ENCODE measurements at places on chromosomes 7 and 10.

DNA sequence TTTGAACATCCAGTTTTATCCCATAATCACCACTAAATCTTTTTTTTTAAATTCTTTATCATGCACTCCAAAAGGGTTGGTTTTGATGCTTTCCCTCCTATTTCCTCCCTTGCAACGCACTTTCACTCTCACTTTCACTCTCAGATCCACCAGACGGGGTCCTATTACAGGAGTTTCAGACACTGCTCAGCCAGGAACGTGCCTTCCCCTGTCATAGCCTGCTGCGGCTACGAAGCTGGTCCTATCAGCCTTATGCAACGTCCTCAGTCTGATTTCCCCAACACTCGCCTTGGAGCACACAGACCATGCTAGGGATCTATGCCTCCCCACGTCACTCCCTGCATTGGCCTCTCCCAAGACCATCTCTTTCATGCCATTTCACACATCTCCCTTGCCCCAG, 23.4 kb downstream of the ZPBP start:
- DNase-seq: no peak

- no peak for DNase-seq
Measured at GRCh38 chr7:31432176-31432575, 81.7 kb upstream of the ITPRID1 start.

- no peak for DNase-seq
Measured at GRCh38 chr7:141788296-141788695, 1.7 kb upstream of the TAS2R5 start.

DNA sequence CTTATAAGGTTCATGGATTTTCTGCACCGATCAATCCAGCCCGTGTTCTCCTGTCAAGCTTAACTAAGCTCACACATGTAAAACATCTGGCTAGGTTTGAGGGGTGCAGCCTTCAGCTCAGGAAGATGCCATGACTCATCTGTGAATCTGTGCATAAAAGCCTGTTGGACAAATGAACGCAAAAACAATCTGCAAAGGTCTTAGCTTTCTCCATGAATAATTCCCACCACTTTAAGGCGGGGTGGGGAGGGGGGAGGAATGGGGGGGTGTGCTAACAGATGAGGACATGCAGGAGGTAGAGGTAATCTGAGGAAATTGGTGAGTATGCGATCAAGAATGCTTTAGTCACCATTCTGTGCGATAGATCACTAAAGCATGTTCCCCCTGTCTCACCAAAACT, 4.8 kb downstream of the DOCK4 start:
- DNase-seq: no peak

GRCh38 chr10:73997461-73997786, 492 bp upstream of the VCL start:
- DNase-seq: no peak

- no peak for DNase-seq
Measured at GRCh38 chr7:67518580-67518979, 521.9 kb downstream of the TYW1 start.

DNA sequence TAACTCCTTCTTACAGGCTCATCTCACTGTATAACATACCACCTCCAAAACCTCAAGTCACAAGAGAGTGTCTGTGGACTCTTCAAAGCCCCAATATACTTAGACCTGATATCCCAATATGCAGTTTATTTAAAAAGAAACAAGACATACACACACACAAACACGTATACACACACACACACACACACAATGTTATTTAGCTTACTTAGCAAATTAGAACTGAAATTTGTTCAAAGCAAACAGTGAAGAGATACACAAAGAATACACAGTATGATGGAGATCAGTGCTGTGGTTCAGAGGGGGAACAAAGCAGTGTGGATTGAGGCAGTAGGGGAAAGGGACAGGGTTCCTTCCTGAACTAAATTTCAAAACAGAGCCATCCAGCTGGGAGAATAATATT, 807.2 kb downstream of the IPMK start:
- no peak for DNase-seq

- no peak for DNase-seq
Measured at GRCh38 chr10:81215498-81215897, 659.5 kb upstream of the NRG3 start.

DNA sequence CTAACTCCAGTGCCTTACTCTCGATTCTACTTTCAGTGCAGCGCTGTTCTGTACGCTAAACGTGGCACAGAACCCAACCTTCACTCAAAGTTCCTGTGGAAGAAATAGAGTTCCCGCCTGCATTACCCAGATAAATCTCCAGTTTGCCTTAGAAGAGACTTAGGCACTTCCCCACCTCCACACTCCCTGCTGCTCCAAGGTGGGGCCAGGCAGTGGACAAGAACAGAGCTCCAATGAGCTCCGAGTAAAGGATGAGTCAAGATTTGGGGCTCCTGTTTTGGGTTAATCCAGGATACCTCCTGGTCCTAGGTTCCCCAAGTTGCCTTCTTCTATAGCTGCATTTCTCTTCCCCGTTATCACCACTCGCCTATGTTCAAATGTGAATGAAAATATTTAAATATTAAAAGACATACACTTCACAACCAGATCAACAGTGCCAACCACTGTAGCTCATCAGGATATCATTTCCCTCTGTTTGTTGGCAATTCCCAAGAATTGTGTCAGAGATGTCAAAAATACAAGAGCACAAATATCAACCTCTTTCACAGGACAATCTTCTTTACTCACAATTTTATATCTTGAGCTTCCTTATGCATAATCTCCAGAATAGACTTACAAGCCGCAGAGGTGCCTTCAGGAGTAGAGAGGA, 48.0 kb downstream of the MALSU1 start:
- no peak for DNase-seq

GRCh38 chr7:74479961-74480829, 26.5 kb downstream of the GTF2IRD1 start:
- DNase-seq: no peak

- DNase-seq: no peak
Measured at GRCh38 chr7:107592361-107593024, 12.4 kb downstream of the BCAP29 start.

DNA sequence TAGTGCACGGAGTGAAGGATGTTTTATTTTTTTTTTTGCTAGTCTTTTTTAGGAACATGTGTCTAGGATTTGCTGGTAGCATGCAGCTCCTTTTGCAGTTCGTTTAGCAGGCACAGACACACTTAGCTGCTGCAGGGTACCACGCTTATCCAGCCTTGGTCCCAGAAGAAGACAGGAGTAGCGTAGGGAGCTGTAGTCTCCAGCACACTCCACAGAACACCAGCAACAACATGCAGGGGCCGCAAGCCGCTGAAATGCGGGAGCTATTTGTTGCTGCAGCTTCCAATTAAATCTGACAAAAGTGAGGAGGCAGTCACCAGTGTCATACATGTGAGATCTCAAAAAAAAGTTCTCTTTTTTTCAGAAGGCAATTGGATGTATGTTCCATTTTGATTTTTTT, 486.2 kb upstream of the KLF6 start:
- no peak for DNase-seq

- DNase-seq: no peak
Measured at GRCh38 chr7:75691793-75692543, 46.8 kb downstream of the HIP1 start.

GRCh38 chr7:70947181-70947580, 184.8 kb upstream of the GALNT17 start:
- DNase-seq: no peak

- DNase-seq: no peak
Measured at GRCh38 chr10:4635883-4636282, 190.1 kb upstream of the AKR1E2 start.

DNA sequence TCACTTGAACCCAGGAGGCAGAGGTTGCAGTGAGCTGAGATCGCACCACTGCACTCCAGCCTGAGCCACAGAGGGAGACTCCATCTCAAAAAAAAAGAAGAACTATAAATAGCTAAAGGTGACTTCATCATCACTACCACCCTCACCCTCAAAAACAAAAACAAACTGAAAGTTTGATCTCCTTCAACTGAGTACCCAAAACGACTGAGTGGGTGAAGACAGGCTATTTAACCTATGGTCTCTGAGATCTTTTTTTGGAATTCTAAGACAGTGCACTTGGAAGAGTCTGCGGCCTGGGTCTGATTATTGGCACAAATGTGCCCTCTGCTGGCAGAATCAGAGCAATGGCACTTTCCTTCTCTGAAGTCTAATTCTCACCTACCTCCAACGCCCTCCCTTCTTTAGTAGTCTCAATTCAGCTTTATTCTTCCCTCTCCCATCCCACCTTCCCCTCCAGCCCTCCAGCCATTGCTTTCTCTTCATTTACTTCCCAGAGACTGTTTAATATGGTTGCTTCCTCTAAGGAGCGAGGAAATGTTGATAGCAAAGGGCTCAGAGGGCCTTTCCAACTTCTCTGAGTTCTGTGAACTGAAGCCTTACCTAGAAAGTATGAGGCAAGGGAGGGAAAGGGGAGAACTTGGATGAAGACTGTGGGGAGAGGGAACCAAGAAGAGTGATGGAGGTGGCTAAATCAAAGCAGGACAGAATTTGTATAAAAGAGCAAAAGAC, 2.9 kb upstream of the MYOZ1 start:
- no peak for DNase-seq

- no peak for DNase-seq
Measured at GRCh38 chr10:78651287-78651686, 417.5 kb upstream of the ZMIZ1 start.

DNA sequence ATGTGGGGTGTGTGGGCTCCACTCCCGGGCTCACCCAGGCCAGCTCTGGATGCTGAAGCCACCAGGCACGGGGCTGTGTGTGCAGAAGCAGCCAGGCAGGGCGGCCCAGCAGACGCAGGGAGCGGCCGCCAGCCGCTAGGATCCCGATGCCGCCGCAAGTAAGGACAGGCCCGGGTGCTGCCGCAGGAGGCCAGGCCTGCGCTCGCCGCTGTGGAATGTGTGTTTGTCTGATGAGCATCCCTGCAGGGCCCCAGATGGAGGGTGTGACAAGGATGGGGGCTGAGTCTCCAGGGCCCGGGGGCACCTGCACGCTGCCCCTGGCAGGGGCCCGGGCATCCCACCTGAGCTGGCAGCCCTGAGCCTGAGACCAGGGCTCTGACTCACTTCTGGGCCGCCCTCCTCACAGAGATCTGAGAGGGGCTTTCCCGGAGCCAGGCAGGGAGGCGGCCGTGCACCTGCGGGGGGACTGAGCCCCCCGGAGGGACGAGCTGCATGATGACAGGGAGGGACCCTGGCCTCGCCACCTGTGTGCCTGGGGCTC, 101.5 kb downstream of the FOXL3 start:
- DNase-seq: no peak

GRCh38 chr7:33355386-33355785, 226.0 kb downstream of the BBS9 start:
- no peak for DNase-seq

- no peak for DNase-seq
Measured at GRCh38 chr10:32005050-32005449, 51.2 kb downstream of the KIF5B start.

DNA sequence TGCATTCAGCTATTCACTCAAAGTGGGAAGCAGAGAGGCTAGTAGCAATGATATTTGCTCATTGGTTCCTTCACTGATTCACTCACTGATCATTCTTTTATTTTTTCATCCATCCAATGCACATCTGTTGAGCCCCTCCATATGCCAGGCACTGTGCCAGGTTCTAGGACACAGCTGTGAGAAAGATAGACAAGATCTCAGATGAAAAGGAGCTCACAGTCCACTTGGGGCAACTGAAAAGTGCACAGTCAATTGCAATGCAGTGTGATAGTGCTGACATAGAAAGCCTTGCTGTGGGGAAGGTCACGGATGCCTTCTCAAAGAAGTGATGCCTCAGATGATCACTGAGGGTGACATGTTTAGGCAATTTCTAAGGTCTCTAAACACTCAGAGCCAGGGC, 262.3 kb downstream of the PTEN start:
- no peak for DNase-seq

DNA sequence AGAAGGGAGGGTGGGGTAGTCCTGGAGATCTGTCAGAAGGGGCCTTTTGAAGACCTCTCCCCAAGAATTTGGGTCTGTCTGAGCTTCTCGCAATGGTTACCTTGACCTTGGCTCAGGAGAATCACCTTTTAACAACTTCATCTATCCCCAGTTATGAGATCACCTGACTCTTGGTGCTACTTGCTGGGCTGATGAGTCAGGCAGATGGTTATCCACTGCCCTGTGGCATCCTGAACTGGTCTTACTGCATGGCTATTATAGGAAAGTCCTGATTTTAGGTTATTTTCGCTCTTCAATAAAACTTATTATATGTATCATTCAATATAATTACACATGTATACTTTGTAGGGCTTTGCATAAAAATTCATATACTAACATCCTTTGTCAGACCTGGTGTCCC, 274.7 kb downstream of the GFRA1 start:
- DNase-seq: no peak

DNA sequence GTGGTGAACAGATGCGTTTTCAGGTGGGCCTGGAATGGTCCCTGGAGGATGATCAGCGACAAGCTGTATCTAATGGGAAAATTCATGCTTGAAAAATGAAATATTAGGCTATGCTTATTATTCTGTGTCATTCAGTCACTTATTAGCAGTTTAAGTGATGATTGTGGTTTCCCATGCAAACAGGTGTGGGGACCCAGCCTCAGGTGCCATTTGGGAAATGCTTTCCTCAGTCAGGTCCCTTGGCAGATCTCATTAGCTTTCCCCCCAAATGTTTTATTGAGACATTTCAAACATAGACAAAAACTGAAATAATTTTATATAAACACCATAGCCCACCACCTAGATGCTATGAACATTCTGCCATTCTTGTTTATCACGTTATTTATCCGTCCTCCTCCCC, 411 bp upstream of the SNX10 start:
- DNase-seq: no peak

GRCh38 chr10:13528875-13529713, at the start of gene BEND7:
TSS of gene BEND7 (minus strand) at chr10:13529014. CDS start at chr10:13528533, 481 bp downstream.
- DNase-seq: no peak

- no peak for DNase-seq
Measured at GRCh38 chr7:108268200-108268820, 138.1 kb upstream of the LAMB4 start.

DNA sequence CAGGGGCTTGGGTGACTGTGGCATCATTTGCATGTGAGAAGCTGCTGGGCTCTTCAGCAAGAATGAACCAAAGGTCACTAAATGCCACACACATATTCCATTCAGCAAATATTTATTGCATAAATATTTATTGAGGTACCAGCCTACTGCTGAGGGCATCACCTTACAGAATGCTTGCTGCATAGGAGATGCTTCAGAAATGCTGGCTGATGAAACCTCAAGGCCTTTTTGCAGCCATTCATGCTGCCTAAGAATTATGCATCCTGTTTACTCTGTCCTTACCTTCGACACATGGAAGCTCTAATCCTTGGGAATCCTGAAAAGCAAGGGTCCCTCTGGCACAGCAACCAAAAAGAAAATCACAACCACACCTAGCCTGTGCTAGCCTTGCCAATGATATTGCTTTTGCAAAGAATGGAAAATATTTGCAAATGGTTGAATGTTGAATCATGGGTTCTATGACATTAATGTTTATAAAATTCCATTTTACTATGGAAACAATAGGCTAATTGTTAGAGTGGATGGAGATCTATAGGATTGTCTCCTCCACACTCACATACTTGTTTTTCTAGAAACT, 79.6 kb downstream of the PCGF5 start:
- no peak for DNase-seq
